ENCODE measurements at places on chromosomes 5 and 9.

- DNase-seq, result no peak
Observed at GRCh38 chr5:93193431-93194347, 387.3 kb downstream of the NR2F1-AS1 start.

DNA sequence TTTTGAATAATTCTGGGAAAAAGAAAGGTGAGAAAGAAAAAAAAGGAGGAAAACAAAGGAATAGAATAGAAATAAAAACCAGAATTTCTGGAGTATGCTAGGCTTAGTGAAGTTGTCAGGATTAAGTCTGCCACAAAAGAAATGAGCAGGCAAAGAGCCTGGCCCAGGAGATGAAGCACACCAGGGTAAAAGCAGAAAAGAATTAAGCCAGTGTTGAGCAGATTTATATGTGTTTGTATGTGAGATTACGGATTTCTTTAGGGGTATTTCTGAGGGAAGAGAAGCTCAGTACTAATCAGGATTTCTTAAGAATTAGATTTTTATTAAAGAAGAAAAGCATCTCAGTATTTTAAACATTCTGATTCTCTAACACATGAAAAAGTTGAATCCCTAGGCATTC is 74.5 kb downstream of the MRPS27 start:
- DNase-seq, result no peak

DNA sequence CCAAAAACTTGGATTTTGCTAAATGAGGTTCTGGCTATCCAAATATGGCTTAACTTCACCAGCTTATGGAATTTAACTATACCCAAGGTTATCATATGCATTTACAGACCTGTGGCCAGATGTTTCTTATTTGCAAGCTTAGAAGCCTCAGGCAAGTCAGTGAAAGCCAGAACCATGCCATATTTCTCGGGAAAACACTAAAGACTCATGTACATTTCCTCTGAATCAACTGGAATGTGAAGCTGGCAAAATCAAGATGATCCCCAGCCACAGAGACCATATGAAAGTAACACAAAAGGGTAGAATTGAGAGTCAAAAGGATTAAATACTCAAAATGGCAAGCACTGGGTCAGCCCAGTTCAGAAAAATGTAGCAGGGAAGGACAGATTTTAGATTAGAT is 76.4 kb upstream of the SLC1A1 start:
- no peak for DNase-seq

GRCh38 chr5:38420691-38421390 is 135.6 kb downstream of the LIFR start:
- peak; percentile 52 for DNase-seq

- no peak for DNase-seq
Observed at GRCh38 chr5:102691434-102691833, 63.7 kb upstream of the PAM start.

GRCh38 chr5:62083661-62084060 is 222.3 kb upstream of the KIF2A start:
- DNase-seq, result no peak

DNA sequence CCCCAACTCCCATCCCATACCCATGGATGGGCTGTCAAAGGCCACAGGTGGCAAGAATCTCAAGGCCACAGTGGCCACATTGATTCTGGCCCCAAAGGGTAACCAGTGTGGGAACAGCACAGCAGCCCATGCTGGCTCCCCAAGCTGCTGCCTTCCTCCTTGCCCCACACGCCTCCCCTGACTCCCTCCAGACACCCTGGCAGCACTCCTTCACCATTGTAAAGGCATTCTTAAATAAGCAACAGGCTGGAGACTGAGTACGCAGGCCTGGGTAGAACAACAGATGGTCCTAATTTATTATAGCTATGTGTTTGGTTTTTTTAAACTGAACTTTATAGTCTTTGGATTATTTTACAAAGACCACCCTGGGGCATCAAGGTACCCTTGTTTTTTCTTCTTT is 158.8 kb downstream of the TSSK1B start:
- no peak for DNase-seq

GRCh38 chr9:113416149-113416721 is 5.7 kb downstream of the C9orf43 start:
- peak; percentile 13 for DNase-seq

DNA sequence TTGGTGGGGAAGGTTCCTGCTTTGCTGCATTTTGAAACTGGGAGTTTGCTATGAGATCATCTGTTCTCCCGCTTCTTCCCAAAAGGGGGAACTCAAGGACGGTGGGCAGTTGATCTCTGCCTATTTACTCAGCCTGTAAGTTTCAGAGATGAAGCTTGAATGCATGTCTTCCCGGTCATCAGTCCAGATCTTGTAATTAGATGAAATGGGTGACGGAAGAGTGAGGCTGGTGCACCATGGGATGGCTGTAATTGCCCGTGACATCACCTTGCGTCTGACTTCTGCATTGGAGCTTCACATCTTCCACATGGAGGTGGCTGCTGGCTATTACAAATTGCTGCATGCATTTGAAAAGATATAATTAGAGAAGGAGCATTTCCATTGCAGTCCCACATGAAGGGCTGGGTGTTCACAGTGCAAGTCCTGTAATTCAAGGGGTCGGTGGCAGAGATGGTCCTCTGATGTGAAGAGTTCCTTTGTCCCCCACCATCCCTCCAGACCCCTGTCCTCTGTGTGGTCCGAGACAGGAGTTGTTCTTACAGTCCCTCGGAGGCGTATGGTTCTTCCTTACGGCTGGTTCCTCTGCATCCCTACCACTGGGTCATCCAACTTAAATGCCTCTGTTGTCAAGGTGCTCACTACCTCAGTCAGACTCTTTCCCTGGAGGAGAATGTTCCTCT is 72.9 kb downstream of the ZNF618 start:
- no peak for DNase-seq

DNA sequence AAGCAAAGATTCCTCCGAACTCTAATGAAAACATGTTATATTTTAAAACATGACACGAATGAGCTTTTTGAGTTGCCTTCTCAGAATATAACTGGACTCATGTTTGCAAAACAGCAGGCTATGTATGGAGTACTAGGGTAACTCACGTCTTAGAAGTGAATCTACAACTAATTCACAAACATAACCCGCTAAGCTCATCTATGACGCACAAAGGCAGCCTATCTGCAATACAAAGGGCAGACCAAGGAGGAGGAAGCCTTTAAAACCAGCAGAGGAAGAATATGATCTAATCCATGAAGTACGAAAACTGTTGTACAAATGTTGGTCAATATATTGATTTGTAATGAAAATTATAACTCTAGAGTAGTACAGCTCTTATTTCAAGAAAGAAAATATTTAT is 67.0 kb downstream of the CETN3 start:
- no peak for DNase-seq

GRCh38 chr9:133807818-133808217 is 69.7 kb upstream of the SARDH start:
- no peak for DNase-seq

- DNase-seq, result no peak
Observed at GRCh38 chr5:31827867-31828266, 188.9 kb downstream of the PDZD2 start.

DNA sequence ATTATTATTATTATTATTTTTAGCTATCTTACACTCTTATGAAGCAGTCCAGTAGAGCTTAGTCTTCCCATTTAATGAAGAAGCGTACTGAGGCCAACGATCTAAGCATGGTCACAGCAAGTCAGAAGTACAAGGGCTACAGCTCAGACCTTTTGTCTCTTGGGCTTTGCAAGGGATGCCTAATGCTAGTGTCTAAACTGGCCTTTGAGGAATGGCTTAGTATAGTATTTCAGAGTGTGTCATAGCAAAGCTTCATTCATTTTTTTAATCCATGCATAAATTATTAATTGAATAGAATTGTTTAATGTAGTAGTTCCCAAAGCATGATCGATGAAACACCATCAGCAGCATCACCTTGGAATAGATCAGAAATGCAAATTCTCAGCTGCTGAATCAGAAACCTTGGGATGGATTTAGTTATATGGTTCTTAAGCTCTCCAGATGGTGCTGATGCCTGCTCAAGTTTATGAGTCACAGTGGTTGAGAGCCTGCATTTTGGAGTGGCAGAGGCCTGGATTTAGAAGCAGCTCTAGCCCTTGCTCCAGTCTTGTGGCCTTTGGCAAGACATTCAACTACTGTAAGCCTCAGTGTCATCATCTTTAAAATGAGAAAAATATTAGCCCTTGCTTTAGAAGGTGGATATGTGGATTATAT is 6.1 kb downstream of the IL12B start:
- no peak for DNase-seq

DNA sequence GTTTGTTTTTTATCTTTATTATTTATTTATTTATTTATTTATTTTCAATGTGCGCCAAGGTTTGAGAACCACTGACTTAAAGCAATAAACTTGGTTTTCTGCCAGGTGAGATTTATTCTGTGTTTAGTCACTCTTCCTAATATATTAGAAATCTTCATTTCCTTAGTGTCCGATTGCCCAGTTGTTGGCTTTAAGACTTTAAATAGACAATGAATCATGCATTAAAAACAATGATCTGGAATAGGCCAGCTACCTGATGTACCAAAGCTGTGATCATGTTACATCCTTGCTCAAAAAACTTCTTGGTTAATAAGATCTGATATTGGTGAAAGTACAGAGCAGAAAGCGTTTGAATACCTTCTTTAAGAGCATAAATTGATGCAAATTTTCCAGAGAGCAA is 52.1 kb upstream of the ERBIN start:
- DNase-seq, result no peak

DNA sequence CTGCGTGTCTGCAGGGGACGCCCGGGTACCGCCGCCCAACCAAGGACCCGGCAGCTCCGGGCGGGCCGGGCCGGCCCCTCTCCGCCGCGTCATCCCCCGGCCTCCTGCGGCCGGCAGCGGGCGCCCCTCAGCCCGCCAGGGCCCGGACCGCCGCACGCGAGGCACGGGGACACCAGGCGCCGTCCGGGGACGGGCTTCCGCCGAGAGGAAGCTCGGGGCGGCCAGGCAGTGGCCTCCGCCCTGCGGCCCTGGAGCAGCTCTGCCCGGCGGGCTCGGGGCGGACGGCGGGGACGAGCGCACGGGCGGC is 373 bp downstream of the FBXW5 start:
- no peak for DNase-seq

- peak; percentile 49 for DNase-seq
Observed at GRCh38 chr5:173888473-173889131, 453 bp downstream of the CPEB4 start.

- peak; percentile 26 for DNase-seq
Observed at GRCh38 chr5:90641528-90641927, 82.9 kb downstream of the ADGRV1 start.

- DNase-seq, result no peak
Observed at GRCh38 chr5:7015586-7016256, 302.5 kb downstream of the TENT4A start.

GRCh38 chr5:137147346-137147745 is 351.8 kb downstream of the SPOCK1 start:
- DNase-seq, result no peak

DNA sequence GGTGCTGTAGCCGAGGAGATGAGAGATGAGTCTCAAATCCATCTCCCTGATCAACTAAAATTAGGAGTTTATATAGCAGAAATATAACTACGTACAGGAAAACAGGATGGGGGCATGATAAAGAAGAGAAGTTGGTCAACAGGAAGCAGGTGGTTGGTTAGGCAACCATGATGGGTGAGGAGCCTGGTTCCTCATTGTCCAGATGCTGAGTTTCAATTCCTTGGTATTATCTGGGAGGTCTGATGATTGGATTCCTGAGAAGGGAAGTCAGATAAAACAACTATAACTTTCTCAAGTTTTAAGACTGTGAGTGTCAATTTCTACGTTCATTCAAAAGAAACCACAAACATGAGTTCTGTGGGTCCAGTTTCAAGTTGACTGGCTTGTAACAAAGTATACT is 323.9 kb downstream of the MTRR start:
- peak; percentile 9 for DNase-seq

- no peak for DNase-seq
Observed at GRCh38 chr9:130466537-130467217, 21.9 kb downstream of the ASS1 start.

DNA sequence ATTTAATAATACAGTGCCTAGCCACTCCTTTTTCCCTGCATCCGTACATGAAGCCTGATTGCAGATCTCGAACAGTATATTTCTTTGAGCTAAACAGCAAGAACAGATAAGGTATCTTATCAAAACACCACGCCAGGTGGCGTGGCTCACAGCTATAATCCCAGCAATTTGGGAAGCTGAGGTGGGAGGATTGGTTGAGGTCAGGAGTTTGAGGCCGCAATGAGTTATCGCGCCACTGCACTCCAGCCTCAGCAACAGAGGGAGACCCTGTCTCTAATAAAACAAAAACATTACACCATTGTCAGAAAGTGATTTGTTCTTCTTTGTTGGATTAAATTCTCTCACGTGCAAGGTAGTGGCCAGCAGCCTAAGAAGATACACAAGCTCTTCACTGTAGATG is 291.2 kb upstream of the DMRT1 start:
- DNase-seq, result no peak

- DNase-seq, result peak; percentile 22
Observed at GRCh38 chr9:21994556-21995005, at the start of gene CDKN2B-AS1. CDKN2B-AS1 (plus strand) TSS chr9:21994791.

- no peak for DNase-seq
Observed at GRCh38 chr5:154118893-154119336, 71.6 kb upstream of the GALNT10 start.

- DNase-seq, result no peak
Observed at GRCh38 chr5:16412556-16412955, 53.0 kb downstream of the ZNF622 start.

- no peak for DNase-seq
Observed at GRCh38 chr5:59725392-59725767, 168.1 kb downstream of the PDE4D start.

GRCh38 chr5:109743770-109744212 is 54.1 kb downstream of the MAN2A1 start:
- DNase-seq, result no peak

GRCh38 chr9:28616310-28616709 is 1043.0 kb upstream of the C9orf72 start:
- DNase-seq, result no peak

GRCh38 chr9:116232424-116233159 is 79.0 kb downstream of the PAPPA start:
- DNase-seq, result no peak

DNA sequence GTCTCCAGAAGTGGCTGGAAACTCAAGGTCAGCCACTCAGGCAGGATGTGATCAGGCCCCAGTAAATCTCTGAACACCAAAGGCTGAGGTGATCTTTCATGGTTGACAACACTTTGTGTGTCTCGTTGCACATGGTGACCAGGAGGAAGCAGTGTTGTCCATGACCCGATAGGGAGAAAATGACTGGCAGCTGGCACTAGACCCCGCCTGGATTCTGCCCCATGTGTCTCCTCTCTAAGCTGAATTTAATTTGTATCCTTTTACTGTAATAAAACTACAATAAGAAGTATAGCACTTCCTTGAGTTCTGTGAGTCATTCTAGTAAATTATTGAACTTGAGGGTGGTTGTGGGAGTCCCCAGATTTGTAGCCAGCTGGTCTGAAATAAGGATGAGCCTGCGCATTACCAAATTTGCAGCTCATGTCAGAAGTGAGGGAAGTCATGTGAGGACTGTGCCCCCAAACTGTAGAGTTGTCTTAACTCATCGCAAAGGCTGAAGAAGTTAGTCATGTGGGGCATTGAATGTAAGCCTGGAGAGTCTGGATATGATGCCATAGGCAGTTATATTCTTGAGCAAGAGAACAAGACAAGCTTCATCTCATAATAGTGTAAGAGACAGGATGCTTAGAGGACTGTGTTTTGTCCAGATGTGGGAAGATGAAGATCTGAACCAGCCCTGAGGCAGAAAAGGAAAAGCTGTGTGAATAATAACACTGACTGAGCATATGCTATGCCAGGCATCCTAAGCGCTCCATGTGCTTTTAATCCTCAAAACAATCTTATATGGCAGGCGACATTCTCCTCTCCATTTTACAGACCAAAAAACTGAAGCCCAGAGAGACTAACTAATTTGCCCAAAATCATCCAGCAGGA is 55.9 kb downstream of the TMEM215 start:
- no peak for DNase-seq

GRCh38 chr5:55919625-55920024 is 68.5 kb downstream of the IL31RA start:
- DNase-seq, result no peak
